ENCODE measurements at places on chromosomes 5 and 9.

GRCh38 chr5:2095011-2095410 is 212.3 kb upstream of the IRX4 start:
- DNase-seq = no peak

DNA sequence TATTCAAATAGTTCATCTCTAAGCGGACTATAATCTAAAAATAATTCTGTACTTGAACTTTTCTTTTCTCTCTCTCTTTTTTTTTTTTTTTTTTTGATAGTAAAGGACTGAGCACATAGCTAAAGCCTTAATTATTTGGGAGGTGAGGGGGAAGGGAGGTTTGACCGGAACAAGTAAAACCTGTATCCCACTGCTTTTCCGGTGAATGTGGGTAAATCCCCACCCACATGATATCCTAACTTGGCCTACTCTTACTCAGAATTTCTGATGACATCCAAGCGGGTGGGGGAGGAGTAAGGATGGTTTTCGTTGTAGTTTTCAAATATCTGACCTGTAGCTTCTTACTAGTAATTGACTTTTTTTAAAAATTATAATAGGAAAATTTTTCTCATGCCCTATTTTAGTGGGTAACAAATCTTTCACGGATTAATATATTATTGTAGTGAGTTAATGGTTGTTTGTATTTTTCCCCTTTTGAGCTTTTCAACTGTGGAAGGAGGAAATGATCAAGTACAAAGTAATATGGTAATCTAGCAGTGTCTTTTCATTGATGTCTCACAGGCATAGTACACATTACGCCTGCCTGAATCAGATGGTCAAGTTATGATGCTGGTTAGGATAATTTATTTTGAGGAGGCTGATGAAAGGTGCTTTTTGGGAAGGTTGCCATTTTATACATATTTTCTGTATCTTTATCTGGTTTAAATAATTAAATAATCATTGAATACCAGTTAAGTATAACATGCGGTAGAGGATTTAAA is 2.2 kb upstream of the ELL2 start:
- DNase-seq = no peak

DNA sequence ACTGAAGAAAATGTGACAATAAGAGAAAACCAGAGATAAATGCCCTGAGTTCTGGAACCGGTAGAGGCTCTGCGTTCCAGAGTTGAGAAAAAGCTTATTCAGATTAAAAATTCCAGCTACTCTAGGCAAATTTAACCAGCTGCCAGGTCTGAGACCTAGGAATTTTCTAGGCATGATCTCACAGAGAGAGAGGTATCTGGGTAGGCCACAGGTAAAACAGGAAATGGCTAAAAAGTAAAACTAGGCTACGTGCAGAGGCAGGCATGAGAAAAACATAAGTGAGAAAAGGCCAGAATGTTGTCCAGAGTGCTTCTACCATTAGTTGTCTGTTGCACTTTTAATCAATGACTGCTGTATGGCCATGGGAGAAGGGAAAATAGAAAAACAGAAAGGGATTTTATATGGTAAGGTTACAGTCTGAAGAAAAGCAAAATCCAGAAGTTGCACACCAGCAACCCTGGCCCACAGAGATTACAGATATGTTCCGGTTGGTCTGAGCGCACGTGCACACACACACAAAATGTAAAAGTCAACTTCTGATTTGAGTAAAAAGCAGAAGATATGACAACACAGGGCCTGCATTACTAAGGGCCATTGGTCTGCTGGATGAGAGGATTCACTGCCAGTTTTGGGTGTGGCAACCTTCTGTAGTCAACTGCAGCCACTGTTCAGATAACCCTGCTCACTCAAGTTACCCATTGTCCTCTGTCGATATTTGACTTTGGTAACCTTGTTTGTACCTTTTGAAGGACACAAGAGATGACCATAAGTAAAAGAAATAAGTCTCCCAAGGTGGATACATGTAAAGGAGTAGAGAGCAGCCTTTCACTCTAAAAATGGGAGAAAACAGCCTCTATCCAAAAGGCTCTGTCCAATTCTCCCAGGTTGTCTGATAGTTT is 266.0 kb downstream of the DTWD2 start:
- DNase-seq = no peak

DNA sequence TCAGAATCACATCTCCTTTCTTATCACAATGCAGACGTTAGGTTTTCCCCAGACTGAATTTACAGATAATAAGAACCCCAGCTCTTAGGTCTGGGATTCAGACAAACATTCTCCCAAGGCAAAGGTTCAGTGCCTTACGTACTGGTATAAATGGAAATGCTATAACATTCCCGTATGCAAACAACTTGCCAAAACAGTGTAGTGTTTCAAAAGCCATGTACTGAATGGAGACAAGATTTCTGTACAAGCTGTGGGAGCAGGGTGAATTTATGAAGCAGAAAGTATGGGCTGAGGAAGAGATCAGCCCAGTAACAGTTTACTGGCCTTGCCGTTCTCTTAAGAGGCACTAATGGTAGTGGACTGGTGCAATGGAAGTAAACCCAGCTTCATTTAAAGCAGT is 225.5 kb upstream of the ZNF462 start:
- no peak for DNase-seq

DNA sequence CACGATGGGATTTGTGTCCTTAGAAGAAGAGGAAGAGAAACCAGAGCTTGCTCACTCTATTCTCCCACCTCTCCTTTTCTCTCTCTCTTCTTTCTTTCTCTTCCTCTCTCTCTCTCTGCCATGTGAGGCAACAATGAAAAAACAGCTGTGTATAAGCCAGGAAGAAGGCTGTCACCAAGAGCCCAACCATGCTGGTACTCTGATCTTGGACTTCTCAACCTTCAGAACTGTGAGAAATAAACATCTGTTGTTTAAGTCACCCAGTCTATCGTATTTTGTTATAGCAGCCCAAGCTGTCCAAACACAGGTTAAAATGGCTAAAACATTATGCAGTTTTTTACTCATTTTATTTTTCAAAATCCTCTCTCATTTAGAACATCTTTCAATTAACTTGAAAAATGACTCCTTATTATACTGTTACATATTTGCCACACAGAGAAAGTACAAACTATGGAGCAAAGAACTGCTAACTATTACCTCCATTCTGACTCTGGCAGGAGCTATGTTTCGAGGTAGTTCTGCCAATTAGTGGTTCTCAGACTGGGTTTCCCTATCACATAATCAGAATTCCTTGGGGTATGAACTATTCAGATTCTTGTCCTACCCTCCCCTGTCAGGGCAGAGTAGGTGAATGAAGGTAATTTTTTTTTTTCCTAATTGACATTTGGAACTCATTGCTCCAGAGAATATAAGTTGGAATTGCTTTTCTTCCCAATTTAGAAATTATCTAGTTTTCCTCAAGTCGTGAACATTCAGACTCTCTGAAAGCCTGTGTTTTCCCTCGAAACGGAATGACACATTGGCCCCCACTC is 434.6 kb downstream of the ENC1 start:
- DNase-seq = no peak

DNA sequence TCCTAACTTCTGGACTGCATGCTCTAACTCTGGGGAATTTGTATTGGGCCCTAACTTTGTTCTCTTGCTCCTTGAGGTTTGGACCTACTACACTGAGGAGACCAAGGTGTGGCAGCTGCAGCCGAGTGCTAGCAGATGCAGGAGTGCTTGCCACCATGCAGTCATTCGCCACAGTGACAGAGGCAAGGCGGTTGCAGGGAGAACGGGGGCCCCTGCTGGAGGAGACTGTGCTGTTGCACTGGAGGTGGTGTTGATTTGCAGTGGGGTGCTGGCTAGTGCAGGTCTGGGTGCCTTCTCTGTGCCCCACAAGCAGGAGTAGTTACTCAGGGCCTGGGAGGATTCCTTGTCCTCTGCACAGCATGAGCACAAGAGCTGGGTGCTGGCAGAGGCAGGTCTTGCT is 22.4 kb upstream of the DIRAS2 start:
- no peak for DNase-seq

GRCh38 chr9:2198956-2199635 is 183.9 kb downstream of the SMARCA2 start:
- DNase-seq = no peak

DNA sequence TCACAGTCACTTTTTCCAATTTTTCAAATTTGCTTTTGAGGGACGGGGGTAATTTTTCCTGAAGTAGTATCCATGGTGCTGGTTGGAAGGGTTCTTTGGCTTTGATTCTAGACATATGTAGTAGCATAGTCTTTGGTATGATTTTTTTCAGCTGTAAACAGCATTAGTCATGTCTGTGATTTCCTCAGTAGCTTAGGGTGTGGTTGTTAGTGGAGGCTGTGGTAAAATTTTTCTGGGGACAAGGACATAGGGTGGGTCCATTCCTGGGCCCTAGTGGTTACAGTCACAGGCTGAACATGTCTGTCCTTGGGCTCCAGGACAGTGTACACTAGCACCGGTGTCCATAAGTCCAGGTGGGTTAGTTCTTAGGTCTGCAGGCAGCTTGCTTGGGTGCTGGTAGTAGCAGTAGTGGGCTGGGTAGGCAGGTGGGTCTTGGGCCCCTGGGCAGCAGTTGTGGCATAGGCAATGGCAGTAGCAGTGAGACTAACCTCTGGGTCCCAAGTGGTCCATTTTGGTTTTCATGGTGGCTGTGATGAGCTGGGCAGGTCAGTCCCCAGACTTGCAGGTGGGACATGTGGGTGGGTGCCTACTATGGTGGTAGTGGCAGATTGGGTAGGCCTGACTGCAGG is 100.0 kb upstream of the CXCL14 start:
- DNase-seq = no peak

- DNase-seq = no peak
Observed at GRCh38 chr9:2469681-2470221, 151.8 kb upstream of the VLDLR start.

- DNase-seq = no peak
Observed at GRCh38 chr9:99577351-99577750, 244.3 kb upstream of the NR4A3 start.

DNA sequence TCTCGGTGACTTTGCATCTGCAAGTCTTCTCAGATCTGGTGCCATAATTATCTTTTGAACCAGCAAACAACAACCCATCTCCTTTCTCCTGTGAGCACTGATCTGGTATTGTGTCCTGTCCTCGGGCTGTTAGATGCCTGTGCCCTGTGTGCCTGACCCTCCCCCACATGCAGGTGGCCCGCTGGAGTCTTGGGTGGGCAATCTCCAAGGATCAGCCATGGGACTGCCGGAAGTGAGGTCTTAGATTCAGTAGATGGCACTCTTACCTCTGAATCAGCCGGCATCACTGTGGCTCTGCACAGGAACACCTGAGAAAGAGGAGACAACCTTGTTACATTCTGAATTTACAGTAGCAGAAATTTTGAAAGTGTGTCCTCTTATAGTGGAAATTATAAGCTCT is 172.4 kb downstream of the IRX2 start:
- no peak for DNase-seq

DNA sequence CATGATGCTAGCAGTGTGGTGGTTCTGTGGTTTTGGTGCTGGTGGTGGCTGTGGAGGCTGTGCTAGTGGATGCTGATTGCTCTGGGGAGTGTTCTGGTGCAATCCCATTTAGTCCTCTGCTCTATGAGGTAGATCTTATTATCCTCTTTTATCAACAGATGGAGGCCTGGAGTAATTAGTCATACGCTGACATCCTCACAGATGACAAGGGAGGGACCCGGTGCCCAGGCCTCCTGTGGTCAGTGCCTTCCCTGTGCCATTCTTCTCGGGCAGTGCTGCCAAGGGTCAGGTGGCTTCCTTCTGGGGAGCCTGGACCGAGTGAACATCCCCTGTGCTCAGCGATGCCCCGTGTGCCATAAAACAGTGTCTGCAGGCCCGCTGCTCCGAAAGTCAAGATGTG is 74.5 kb downstream of the COL5A1 start:
- no peak for DNase-seq

GRCh38 chr5:151520294-151520693 is 70.8 kb downstream of the FAT2 start:
- DNase-seq = no peak

- no peak for DNase-seq
Observed at GRCh38 chr5:135887881-135888614, 7.6 kb downstream of the IL9 start.

GRCh38 chr9:107660976-107661375 is 171.4 kb upstream of the KLF4 start:
- no peak for DNase-seq

- no peak for DNase-seq
Observed at GRCh38 chr5:62259699-62260250, 46.2 kb upstream of the KIF2A start.

DNA sequence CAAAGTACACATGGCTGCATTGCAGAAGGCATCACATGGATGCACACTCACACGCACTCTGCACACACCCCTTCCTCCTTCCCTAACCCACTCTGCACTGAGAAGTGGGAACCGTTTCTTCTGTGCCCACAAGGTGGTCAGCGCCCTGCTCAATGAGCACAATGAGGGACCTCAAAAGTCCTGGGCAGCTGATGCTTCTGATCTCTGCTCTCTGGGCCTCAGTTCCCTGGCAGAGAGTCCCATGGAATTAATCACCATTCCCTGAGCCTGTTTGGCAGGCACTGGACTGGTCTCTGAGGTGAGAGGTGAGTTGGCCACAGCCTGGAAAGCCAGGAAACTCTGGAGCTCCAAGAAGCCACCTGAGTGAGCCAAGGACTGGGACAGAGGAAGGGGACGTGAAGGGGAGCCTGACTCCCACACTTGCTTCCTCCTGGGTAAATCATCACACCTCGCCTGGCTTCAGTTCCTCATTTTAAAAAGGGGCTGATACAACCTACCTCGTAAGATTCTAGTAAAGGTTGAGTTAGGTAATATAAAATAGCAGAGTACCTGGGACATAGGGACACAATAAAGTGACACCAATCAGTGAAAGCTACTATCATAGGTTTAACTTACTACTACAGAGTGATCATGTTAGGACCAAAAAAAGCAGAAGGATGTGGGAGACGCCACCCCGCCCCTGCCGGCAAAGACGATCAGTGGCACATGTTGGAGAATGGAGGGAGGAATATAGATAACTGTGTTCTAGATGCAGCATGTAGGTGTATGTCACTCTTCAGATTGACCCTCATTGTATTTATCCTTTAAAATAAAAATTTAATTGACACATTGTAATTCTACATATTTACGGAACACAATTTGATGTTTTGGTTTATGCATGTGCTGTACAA is 21.1 kb upstream of the IGFBPL1 start:
- DNase-seq = no peak

- no peak for DNase-seq
Observed at GRCh38 chr5:59007460-59008063, 424.7 kb downstream of the RAB3C start.

GRCh38 chr5:98641671-98642070 is 131.8 kb upstream of the RGMB start:
- no peak for DNase-seq

GRCh38 chr9:36725777-36726356 is 153.2 kb downstream of the MELK start:
- no peak for DNase-seq

All from NCI-H2081 (cell line).